Fibroblast of gingiva (primary cell): ENCODE measurements at places on chromosomes 5 and 9.

- no peak for DNase-seq
Measured at GRCh38 chr5:107937651-107938355, 267.1 kb upstream of the EFNA5 start.

GRCh38 chr9:12183321-12183720 lies 509.9 kb upstream of the TYRP1 start:
- no peak for DNase-seq

- peak; percentile 98 for DNase-seq
Measured at GRCh38 chr9:127122176-127123063, at the start of gene ANGPTL2. TSS of gene ANGPTL2 (minus strand) at chr9:127122635. CDS start at chr9:127108731, 13,904 bp downstream.

GRCh38 chr9:127154390-127155191 lies 32.2 kb upstream of the ANGPTL2 start:
- peak; percentile 85 for DNase-seq

- DNase-seq, result no peak
Measured at GRCh38 chr9:131448818-131449217, 53.9 kb upstream of the POMT1 start.

GRCh38 chr9:33952066-33952465 lies 96.6 kb downstream of the UBAP2 start:
- no peak for DNase-seq

GRCh38 chr5:61394793-61395192 lies 62.7 kb downstream of the ZSWIM6 start:
- no peak for DNase-seq

DNA sequence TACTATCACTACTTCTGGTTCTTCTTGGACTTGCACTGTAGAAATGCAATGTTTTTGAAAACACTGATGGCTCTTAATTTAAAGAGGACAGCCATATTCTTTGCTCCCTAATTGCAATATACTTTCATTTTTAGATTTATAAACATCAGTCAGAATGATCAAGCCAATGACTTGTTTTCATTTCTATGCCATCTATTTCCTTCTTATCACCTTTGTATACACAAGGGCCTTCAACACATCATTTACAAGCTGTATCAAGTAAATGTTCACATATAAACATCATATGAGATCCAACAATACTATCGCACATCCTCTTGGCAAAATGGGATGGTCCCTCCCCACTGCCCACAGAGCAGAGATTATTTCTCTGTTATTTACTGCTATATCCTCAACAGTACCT lies 24.9 kb downstream of the AUH start:
- no peak for DNase-seq

GRCh38 chr5:87785554-87786335 lies 373.0 kb upstream of the CCNH start:
- no peak for DNase-seq

- DNase-seq, result peak; percentile 7
Measured at GRCh38 chr5:36900283-36900682, 23.7 kb downstream of the NIPBL start.

DNA sequence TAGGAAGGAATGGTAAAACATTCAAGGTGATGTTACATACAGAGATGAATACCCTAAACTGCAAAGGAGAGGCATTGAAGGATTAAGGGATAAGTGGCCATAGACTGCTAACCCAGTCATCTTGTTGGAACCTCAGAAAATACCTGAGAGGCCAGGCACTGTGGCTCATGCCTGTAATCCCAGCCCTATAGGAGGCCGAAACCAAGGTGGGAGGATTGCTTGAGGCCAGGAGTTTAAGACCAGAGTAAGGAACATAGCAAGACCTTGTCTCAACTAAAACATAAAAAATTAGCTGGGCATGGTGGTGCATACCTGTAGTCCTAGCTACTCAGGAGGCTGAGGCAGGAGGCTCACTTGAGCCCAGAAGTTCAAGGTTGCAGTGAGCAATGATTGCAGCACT lies 10.9 kb downstream of the ECM2 start:
- no peak for DNase-seq

GRCh38 chr9:75482566-75482965 lies 394.3 kb downstream of the OSTF1 start:
- DNase-seq, result no peak

- DNase-seq, result no peak
Measured at GRCh38 chr5:20446121-20446520, 458.1 kb upstream of the CDH18 start.

GRCh38 chr5:1292846-1293415 lies 1.9 kb downstream of the TERT start:
- DNase-seq, result no peak

DNA sequence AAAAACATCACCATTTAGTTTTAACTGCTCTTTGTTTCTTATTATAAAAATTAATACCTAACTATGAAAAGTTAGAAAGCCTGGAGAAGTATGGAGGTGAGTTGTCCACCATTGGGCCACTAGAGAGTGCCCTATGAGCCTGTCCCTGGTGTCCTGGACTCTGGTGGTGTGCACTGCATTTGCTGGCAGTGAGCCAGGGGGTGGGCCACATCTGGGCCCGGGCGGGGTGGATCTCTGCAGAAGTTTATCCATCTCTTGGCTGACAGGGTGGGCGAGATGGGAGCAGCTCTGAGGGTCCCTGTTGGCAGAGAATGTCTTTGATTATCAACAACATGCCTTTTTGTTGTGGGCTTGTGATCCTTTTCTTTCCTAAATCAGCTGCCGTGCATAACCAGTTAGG lies 8.2 kb downstream of the TENT4A start:
- DNase-seq, result no peak

- no peak for DNase-seq
Measured at GRCh38 chr5:92874790-92875189, 706.2 kb downstream of the NR2F1-AS1 start.

GRCh38 chr9:32502464-32502863 lies 23.5 kb downstream of the RIGI start:
- DNase-seq, result peak; percentile 61

DNA sequence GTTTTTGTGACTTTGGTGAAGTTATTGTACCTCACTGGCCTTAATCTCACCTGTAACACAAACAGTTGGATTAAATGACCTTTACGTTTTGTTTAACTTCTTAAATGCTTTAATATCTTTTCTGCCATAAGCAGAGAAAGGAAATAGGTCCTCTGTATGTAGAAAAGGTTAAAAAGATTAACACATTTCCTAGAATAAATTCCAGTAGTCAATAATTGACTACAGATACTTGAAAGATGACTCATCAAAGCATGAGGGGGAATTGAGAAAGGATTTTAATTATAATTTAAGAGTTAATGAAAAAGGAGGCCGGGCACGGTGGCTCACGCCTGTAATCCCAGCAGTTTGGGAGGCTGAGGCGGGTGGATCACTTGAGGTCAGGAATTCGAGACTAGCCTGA lies 35.8 kb upstream of the CMYA5 start:
- no peak for DNase-seq

DNA sequence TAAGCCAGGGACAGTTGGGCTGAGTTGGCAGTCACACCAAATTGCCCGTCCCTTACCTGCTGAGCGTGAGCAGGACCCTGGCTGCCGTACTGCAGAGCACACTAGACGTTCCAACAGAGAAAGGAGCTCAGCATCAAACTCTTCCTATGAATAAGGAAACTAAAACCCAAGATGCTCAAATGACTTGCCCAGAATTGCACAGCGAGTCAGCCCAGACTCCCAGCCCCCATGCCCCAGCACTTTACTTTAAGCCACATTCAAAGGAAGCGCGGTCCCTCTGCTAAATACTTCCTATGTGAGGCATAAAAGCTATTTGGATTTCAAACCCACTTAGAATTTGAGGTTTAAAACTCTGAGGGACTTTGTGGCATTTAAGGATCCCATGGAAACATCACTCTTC lies 23.9 kb downstream of the PAX5 start:
- DNase-seq, result no peak

DNA sequence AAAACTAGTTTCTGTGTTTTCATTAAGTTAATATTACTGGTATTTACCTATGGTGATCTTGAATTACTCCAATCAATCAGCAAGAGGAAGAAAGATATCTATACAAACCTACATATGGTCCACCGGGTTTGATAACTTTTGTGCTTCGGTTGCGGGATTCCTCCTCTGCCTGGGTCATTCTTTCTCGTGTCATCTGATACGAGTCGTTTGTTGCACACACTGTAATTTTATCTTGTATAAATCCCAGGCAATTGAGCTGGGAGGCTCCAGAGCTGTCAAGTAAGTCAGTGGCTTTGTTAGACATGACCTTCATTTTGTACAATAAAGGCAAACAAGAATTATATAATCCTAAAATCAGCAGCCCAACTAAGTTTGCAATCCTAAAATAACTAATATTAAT lies 48.0 kb downstream of the ELL2 start:
- DNase-seq, result no peak

- no peak for DNase-seq
Measured at GRCh38 chr9:61666310-61666709, 476.5 kb downstream of the SPATA31A7 start.

DNA sequence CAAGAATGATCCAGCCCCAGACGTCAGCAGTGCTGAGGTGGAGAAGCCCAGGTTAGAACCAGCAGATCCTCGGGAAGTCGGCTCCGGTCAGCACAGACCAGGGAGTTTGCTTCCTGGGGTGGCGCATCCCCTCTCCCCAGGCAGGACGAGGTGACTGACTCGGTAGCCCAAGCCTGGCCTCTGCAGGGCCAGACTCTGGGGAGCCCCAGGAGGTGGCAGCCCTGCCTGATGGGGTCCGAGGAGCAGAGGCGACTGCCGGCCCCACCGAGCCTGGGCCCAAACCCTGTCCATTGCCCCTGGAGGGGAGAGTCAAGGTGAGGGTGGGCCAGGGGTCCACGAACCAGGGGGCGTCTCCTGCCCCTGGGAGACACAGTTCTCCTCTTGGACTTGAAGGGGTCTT lies 52.9 kb upstream of the SARDH start:
- DNase-seq, result no peak

GRCh38 chr5:58708456-58708855 lies 125.6 kb downstream of the RAB3C start:
- DNase-seq, result no peak

GRCh38 chr5:98794001-98794400 lies 20.5 kb downstream of the RGMB start:
- DNase-seq, result no peak

GRCh38 chr5:40680741-40681362 lies 1.1 kb downstream of the PTGER4 start:
- peak; percentile 29 for DNase-seq

GRCh38 chr9:137614631-137615386 lies 4.0 kb upstream of the EHMT1 start:
- DNase-seq, result no peak

DNA sequence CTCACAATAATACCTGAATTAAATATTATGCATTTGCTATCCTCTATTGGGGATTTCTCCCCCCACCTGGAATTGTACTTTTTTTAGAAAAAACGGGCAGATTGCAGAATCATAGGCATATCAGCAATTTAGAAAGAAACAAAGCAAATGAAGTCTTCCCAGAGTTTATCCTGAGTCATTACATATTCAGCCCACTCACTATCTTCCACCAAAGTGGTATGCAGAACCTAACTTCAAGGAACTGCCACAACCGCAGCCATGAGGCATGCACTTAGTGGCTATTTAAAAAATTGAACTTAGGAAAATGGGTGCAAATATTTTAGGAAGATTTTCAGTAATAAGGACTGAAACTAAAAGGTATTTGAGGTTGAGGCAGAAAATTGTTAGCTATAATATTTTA lies 48.6 kb downstream of the UBAP1 start:
- DNase-seq, result no peak

DNA sequence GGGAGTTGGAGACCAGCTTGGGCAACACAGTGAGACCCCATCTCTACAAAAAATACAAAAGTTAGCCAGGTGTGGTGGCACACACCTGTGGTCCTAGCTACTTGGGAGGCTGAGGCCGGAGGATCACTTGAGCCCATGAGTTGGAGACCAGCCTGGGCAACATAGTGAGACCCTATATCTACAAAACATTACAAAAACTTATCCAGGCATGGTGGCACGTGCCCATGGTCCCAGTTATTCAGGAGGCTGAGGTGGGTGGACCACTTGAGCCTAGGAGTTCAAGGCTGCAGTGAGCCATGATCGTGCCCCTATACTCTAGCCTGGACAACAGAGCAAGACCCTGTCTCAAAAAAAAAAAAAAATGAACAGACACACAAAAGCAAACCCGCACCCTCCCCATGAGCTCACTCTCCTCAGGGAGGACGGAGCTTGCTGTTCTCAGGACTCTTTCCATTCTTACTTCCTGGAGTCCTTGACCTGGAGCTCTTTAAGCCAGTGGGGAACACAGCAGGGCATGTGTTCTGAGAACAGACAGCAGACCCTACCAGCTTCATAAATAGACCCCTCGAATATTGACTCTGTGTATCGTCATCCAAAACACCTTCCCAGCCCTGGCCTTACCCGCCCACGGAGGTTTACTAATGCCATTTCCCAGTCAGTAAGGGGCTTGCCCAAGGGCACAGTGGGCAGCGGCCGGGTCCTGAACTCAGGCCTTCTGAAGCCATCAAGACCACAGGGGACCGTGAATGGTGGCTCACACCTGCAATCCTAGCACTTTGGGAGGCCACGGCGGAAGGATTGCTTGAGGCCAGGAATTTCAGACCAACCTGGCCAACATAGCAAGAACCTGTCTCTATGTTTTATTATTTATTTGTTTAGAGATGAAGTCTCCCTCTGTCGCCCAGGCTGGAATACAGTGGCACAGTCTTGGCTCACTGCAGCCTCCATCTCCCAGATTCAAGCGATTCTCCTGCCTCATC lies 11.1 kb downstream of the PTGES2 start:
- no peak for DNase-seq

DNA sequence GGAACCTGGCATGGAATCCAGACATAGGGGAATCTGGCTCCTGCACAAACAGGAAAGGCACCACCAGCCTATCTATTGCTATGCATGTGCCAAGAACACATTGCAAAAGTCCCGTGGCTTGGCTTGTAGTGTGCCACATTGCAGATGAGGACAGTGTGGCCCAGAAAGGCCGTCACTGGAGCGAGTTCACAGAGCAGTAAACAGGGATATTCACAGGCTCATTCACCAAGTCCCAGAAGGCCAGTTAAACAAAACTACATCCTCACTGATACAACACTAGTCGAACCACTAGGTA lies 39.6 kb upstream of the TRIM32 start:
- DNase-seq, result peak; percentile 90

DNA sequence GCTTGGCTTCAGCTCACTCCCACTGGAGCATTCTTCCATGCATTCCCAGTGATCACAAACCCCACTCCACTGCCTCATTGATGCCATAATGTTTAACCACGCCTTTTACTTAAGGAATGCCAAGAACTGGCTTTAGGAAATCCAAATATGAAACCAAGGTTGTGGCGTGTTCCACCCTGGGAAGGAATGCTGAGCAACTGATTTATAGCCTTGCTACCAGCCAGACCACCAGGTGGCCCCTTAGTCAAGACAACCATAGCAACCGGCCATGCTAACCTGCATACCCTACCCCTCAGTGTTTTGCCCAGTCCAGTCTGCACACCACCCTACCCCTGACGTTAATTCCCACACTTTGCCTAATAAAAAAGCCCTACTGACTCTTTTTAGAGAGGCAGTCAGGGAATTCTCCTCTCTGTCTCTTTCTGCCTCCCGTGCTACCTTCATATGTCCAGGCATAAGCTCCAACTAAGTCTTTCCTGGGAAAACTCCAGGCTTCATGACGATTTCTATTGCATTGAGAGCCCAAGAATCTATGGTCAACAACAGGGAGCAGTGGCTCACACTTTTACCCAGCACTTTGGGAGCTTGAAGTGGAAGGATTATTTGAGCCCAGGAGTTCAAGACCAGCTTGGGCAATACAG lies 27.0 kb upstream of the PRRC2B start:
- peak; percentile 53 for DNase-seq

GRCh38 chr5:176180339-176180738 lies 57.9 kb upstream of the SIMC1 start:
- DNase-seq, result peak; percentile 63
